Activated CD4-positive, alpha-beta T cell treated with anti-CD3 and anti-CD28 coated beads, Interleukin-2, amount 50 U/mL, for 24 hours (primary cell): ENCODE measurements at places on chromosomes 3 and 15.

DNA sequence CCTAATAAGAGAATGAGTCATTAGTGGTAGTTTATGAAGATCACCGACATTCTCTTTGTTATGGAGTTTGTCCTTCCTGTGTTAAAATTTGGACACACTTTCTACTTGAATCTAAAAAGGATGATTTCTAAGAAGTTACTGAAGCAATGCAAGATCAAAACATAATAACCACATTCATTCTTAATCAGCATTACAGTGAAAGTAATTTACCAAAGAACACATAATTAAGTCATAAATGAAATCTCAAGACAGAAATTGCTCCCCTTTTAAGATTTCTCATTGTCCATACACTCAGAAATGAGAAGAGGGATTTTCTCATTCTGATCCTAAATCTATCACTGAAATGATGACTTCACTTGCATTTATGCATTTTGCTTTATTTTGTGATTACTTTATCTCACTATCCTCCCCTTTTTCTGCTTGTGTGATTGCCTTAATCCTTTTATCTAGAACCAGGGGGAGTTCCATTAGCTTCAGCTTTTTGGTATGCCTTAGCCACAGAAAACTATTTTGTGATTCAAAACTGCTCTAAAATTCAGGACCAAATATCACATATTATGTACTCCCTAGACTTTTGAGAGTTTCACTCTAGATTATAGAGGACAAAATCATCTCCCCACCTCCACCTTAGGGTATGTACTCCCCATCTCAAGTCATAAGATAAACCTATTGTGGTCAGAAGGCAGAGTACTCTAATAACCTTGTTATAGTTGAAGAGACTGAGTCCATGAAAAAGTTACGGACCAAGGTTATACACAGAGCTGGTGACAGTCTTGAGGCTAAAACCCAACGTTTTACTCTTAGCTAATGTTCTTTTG lies 817.6 kb upstream of the CFAP20DC start:
- DNase-seq, result no peak

GRCh38 chr3:131250466-131250865 lies 131.1 kb upstream of the NUDT16 start:
- no peak for DNase-seq

DNA sequence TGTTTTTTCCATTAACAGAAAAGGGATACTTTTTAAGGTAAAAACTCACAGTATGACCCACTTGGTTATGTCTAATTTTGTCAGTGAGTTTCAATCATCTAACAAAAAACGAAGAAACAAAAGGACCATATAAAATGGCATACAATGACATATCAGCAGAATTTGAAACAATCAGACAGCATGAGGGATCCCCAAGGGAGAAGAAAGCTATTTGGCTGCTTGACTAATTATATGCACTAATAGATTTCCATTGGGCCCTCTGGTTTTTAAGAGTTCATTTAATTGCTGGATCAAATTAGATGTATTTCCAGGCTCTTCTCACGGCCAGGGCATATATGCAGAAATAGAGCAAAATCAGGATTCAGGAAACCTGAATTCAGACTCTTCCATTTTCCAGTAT lies 376.4 kb upstream of the GBE1 start:
- DNase-seq, result no peak

DNA sequence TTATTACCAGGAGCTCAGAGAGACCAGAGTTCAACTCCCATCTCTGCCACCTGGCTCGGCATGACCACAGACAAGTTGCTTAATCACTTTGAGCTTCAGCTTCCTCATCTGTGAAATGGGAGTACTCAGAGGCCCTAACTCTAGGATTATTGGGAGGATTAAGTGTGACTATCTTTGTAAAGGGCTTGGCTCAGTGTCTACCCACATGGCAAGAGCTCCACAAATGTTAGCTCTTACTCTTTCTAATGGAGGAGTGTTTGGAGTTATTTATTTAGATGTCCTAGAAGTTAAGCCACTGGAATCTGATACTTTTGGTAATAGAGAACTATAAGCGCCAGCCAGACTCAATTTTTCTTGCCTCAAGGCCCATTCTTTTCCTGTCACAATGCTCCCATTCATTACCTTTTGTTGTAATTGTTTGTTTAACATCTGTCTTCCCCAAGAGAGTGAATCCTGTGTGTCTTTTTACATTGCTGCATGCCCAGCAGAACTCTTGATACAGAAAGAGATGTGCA lies 12.3 kb upstream of the LMCD1 start:
- DNase-seq, result no peak
